ENCODE measurements at places on chromosomes 4 and X.

GRCh38 chrX:150298841-150299551 is 64.1 kb upstream of the MAMLD1 start:
- DNase-seq = no peak

- DNase-seq = no peak
These were observed 66.3 kb upstream of the ADGRG2 start for GRCh38 chrX:19188566-19188965.

DNA sequence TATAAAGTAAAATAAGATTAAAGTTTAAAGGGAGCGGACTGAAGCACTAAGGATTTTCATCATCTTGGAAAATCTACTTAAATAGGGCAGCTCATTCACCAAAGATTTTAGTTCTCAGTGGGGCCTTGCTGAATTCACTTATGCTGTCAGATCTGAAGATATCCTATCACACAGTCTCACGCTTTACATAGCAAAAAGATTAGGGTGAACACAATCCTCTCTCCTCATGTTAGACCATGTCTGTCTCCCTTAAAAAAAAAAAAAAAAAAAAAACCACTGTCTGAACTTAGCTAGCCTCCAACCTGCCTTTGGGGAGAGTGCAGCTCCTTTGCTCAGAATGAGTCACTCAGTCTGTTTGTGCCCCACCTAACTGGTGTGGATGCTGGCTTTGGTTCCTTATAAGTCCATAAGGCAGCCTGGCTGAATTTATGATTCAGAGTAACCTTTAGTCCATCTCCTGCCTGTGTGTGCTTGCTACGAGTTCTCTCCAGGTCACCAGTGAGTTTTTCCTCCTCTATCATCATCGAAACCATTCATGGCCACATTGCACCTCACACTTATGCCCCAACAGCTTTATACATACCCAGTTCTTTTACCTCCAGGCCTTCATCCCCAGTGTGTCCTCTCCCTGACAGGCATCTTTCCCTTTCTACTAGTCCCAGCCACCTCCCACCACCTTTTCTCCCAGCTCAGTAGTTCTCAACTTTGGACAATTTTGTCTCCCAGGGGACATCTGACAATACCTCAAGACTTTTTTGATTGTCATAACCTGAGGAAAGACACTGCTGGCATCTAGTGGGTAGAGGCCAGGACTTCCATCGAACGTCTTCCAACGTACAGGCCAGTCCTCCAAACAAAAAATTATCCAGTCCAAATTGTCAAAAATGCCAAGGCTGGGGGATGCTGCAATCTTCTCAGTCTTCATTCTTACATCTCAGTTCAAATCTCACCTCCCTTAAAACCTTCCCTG is 220.7 kb upstream of the EMCN start:
- no peak for DNase-seq

DNA sequence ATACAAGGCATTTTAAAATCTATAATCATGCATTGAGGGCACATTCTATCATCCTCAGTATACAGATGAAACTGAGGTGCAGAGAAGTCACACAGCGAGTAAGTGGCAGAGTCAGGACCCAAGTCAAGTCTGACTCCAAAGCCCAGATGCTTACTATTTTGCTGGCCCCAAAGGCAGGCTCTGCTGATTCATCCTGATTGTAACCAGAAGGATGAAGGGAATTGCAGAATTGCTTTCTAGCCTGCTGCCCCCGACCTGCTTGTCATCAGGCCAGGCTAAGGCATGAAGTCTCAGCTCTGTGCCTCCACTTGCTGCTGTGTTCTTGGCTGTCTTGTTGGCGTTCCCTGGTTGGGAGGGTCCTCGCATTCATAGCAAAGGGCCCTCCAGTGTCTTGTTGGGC is 62.7 kb downstream of the SLC9A6 start:
- no peak for DNase-seq

GRCh38 chrX:150143721-150144440 is 205.6 kb upstream of the EOLA2 start:
- no peak for DNase-seq

DNA sequence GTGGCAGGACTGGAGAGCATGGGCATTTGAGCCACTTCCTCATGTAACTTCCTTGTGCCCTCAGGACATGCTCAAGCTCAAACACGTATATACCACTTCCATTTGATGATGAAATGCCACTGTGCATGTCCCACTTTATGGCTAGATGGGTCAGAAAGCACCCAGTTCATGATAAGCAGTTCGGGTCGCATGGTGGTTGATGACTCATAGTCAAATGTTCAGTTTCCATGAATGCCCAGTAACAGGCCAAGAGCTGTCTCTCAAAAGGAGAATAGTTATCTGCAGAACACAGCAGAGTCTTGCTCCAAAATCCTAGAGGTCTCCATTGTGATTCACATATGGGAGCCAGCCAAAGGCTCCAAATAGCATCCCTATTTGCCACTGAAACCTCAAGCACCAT is 48.9 kb upstream of the SPIN3 start:
- DNase-seq = no peak

GRCh38 chr4:67580577-67580976 is 22.1 kb downstream of the STAP1 start:
- DNase-seq = no peak

DNA sequence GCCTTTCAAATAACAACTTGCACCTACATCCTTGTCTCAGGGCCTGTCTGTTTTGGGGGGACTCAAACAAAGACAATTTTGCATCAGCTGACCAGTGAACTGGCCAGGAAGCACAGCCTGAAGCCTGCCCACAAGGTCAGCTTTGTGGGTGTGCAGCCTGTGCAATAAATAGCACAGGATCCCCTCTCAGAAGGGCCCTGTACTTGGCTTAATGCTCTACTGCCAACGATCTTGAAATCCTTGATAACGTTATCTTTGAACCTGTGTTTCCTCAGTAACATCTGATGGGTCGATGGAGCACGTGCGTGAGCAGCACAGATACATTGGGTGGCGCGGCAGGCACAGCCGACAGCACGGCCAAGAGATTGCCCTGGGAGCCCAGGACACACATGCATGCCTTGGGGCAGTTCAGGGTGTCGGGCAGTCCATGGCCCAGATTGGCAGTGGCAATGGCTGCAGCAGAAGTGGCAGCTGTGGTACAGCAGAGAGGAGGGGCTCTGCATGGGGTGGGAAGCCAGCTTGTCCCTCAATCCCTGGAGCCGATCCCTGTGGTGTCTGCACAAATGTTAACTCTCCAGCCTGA is 58.8 kb upstream of the ATP6AP2 start:
- DNase-seq = no peak

- DNase-seq = no peak
These were observed 215.0 kb downstream of the HTR2C start for GRCh38 chrX:114798907-114799306.

DNA sequence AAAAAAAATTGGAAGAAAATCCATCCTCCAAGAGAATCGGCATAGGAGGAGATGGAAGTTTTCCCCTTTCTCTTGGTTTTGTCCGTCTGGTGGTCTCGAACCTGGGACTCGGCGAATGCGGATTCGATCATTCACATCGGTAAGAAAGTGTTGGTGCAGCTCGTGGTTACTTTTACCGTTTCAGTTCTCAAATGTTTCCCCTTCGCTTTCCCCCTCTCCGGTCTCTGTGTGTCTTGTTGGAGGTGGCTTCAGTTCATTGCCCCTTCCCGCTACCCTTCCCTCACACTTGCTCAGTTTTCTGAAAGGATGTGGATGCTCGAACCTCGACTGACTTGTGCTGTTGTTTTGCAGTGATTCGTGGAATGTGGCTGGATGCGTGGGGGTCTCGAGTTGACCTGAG is 840 bp downstream of the GRID2 start:
- no peak for DNase-seq

DNA sequence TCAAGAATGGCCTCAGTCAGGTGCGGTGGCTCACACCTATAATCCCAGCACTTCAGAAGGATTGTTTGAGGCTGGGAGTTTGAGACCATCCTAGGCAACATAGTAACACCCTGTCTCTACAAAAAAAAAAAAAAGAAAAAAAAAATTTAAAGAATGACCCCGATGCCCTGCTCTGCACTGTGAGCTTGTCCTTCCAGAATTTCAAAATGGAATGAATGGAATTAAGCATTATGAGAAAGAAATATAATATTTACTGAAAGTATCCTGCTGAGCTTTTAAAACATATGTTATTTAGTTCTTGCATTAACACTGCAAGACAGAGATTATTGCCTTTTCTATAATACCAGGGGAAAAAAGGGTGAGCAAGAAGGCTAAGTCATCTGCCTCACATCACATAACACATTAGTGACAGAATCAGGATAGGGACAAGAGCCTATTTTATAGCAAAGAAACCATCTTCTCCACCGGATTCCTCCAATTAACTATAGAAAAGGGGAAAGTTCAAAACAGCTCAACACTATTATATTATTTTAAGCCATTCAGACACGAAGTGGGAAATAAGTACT is 41.9 kb upstream of the GAB1 start:
- DNase-seq = no peak

- DNase-seq = no peak
These were observed 310.4 kb downstream of the ARAP2 start for GRCh38 chr4:35933901-35934300.

GRCh38 chrX:74585766-74586165 is 28.7 kb downstream of the RLIM start:
- DNase-seq = no peak

GRCh38 chr4:971666-972500 is 1.5 kb downstream of the DGKQ start:
- no peak for DNase-seq

- no peak for DNase-seq
These were observed 6.4 kb upstream of the LONRF3 start for GRCh38 chrX:118968031-118968430.

DNA sequence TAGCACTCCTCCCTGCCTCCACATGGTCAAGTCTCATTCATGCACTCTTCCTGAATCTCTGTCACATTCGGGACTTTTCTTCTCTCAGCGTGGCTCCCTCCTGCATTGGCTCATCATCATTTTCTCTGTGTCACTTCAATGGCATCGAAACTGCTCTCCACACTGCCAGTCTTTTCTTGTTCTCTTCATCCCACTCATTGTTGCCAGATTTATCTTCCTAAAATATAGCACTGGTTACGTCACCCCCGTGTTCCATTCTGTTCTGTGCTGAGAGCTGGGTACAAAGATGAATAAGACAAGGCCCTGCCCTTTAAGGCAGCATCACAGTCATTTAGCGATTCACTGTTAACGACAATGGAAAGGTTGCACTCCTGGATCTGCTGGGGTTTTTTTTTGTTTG is 174.4 kb upstream of the TBC1D9 start:
- no peak for DNase-seq

DNA sequence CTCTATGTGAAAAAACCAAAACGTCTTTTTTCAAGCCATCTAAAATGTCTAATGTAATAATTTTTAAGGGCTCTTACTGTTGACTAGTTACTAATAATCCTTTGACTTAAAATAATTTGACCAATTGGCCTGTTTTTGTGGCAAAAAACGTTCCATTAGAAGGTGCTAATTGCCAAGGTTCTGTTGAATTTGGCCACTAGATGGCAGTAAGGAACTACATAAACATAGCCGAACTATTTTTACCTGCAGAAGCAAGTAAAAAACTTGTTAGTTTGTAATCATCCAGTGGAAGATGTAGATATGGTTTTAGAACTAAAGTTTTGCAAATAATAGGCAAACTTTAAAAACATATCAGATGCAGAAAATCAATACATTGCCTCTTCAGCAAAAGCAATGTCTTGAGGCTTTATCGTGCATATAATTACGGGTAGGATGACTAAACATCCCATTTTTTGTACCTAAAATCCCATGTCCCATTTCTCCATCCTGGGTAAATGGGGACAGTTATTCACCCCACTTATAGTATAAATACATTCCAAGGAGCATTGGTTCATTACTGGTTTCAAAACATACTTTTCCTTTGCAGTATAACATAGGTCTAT is 57.6 kb downstream of the PROM1 start:
- no peak for DNase-seq

- no peak for DNase-seq
These were observed 27.7 kb upstream of the FREM3 start for GRCh38 chr4:143728166-143728565.

DNA sequence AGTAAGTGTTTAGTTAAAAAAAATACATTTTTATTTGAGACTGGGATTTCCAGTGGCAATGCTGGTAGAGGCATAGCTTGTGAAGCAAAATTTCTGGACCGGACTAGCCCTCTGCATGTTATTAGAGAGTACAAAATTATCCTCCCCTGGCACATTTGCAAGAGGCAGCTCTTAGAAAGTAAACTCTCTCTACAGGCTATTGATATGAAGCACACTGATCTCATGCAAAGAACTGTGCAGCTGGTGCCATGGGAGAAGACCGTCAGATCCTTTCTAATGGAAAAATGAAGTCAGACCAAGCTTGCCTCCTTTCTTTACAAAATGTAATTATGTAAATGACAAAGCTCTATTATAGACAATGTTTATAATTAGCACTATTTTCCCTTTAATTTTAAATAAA is 2717.2 kb downstream of the PCDH7 start:
- no peak for DNase-seq

GRCh38 chr4:184457535-184458249 is 16.7 kb downstream of the IRF2 start:
- DNase-seq = no peak

- DNase-seq = no peak
These were observed 37.2 kb downstream of the ABLIM2 start for GRCh38 chr4:8121292-8122015.

GRCh38 chr4:98381306-98381705 is 120.1 kb downstream of the RAP1GDS1 start:
- DNase-seq = no peak

DNA sequence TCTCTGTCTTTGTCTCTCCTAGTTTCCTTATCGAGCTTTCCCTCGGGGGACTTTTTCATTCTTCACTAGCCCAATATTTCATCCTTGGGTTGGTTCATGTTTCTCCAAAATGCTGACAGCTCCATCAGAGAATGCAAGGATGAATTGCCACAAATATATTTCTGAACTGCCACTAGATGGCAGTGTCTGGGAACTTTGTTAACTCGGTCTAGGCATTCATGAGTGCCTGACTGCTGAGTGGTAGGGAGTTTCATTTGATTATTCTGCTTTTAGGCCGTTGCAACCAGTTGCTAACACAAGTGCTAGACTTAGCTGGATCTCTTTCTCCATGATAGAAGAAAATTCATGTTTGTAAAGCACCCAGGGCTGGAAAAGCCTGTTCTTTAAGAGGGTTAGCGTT is 73.5 kb upstream of the RAP2C start:
- no peak for DNase-seq

DNA sequence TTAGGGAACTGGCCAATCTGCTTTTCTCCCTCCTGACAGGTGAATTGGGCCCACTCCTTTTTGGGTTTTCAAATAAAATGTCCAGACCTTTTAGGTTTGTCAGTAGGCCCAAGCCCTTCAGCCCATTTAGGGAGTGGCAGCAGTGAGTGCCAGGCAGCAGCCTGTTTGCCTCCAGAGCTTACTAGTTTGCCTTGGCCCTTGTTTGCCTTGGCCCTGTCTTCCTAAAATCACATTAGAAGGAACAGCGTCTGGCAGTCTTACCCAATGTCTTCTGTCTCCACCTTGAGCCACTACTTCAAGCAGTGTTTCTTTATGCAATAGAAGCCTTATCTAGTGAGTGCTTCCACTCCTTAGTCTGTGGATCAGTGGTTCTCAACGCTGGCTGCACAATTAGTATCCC is 117.1 kb downstream of the TMEM164 start:
- DNase-seq = no peak

GRCh38 chr4:147006229-147006628 is 60.6 kb upstream of the TTC29 start:
- no peak for DNase-seq
